ENCODE measurements at places on chromosomes 4 and X.

- DNase-seq, result no peak
- H3K27ac ChIP-seq, result peak overlapping the region; percentile 39
- H3K4me1 ChIP-seq, result peaks cover 20% of the 10 kb centered on the region
These were observed 383.5 kb upstream of the INTU start for GRCh38 chr4:127249066-127249766.

DNA sequence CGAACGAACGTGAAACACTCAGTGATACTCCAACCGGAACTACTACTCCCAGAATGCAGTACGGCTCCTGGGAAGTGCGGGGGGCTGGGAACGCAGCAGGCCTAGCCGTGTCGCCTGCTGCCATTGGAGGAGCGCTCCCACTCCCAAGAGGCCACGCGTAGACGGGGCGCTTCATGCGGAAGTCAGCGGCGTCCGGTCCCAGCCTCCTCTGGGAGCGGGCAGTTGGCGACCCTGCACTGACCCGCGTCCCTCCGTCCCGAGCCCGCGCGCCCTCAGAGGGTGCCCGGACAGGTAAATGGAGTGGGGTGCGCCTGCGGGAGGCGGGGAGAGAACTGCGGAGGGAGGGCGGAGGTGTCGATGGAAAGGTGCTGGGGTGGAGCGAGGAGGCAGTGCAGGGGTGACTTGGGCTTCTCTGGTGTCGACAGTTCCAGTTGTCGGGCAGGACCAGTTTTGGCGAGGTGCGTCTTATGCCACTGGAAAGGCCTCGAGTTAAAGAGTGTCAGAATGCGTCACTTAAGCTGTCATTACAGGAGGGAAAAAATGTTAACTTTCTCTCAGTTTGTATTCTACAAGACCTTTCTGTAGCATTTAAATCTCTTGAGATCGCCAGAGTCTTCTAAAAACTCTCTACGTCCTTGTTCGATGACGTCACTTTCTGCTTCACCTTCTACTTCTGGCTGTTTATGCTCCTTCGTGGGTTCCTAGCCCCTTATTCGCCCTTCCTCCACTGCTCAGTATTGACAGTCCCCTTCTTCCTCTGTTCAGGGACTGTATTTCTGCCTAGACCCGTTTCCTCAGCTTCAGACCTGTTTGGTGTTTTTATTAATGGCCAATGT lies at the start of gene VAMP7:
TSS of gene VAMP7 (plus strand) at position 188 of the 836 bp plus-strand sequence. CDS start 8,122 bp downstream, outside the sequence.
- peaks cover 2% of the 10 kb centered on the region for H3K27me3 ChIP-seq
- peak within 1 kb of the TSS; percentile 87 for H3K4me3 ChIP-seq
- DNase-seq, result peak; percentile 95
- H3K27ac ChIP-seq, result peak within 1 kb of the TSS; percentile 94
- H3K36me3 ChIP-seq, result no peaks in the 10 kb centered on the region

GRCh38 chr4:19684084-19684483 lies 567.6 kb upstream of the SLIT2 start:
- H3K27me3 ChIP-seq, result no peaks in the 10 kb centered on the region
- H3K36me3 ChIP-seq, result no peaks in the 10 kb centered on the region
- no peak overlapping the region for H3K27ac ChIP-seq
- H3K4me3 ChIP-seq, result no peak overlapping the region

- H3K4me1 ChIP-seq, result no peaks in the 10 kb centered on the region
- DNase-seq, result no peak
- peaks cover 3% of the 10 kb centered on the region for H3K36me3 ChIP-seq
- no peak overlapping the region for H3K27ac ChIP-seq
- H3K27me3 ChIP-seq, result no peaks in the 10 kb centered on the region
- H3K4me3 ChIP-seq, result no peak overlapping the region
These were observed 8.6 kb upstream of the CYP2U1 start for GRCh38 chr4:107922486-107923473.

GRCh38 chrX:65706041-65706828 lies 38.8 kb downstream of the MSN start:
- H3K27ac ChIP-seq, result peak overlapping the region; percentile 91
- H3K36me3 ChIP-seq, result peaks cover 6% of the 10 kb centered on the region
- H3K27me3 ChIP-seq, result no peaks in the 10 kb centered on the region
- peaks cover 58% of the 10 kb centered on the region for H3K4me1 ChIP-seq
